Psoas muscle (tissue), 8 donors: ENCODE measurements at places on chromosomes 3 and 15. TPM values are rescaled to one million over a fixed set of nuclear protein-coding genes. Genes with fewer than 3 reads are reported as not detected.

The CLDN16 gene
- not detected for polyA plus RNA-seq

The LDHAL6B gene
- polyA plus RNA-seq: not detected

The NOX5 gene
- 0.03 TPM for polyA plus RNA-seq

The FEZF2 gene
- polyA plus RNA-seq: not detected

The SNTN gene
- polyA plus RNA-seq: not detected

The B3GNT5 gene
- polyA plus RNA-seq: 12.1 TPM

The NANOGP8 gene
- not detected for polyA plus RNA-seq

The FBLN2 gene
- polyA plus RNA-seq: 16.1 TPM

The CKMT1B gene
- polyA plus RNA-seq: 0.10 TPM

GRCh38 chr15:63284335-63284734 is 6.9 kb downstream of the APH1B start:
- H3K4me3 ChIP-seq: no peak overlapping the region
- H3K36me3 ChIP-seq: peaks cover 34% of the 10 kb centered on the region
- no peaks in the 10 kb centered on the region for H3K4me1 ChIP-seq
- no peaks in the 10 kb centered on the region for H3K27me3 ChIP-seq
- H3K27ac ChIP-seq: no peak overlapping the region

DNA sequence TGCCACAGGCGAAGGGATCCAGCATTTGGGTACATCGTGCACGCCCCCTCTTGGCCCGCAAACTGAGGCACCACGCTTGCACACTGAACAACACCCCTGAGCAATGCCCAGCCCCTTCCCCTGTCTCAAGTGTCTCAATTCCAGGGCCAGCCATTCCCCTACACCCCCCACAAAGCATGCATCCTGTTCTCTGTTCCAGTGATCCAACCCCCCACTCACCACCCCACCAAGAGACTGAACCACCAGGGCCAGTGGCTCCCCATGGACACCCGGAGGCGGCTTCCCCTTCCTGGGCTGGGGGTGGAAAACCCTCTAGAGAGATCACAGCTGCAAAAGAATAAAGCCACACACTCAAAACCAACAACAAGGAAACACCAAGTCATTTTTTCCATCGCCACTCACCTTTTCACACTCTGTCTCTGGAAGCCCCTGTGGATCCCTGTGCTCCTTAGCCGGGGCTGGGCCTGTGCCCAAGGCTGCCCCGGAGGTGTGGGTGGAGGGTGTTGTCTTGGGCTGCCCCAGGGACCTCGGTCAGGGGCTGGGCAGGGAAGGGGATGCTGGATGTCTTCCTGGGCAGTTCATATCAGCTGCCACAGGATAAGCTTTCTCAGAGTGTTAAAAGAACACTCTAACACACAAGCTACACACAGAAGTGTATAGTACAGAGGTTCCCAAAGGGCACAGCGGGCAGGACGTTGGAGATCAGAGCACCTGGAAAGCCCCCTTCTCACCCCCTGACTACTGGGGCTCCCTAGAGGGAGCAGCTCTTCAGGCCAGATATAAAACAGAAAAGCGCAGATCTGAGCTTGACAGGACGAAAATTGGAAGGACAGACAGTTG is 92.5 kb downstream of the CHSY1 start:
- no peaks in the 10 kb centered on the region for H3K27me3 ChIP-seq
- no peak for DNase-seq
- no peaks in the 10 kb centered on the region for H3K36me3 ChIP-seq
- peaks cover 11% of the 10 kb centered on the region for H3K4me1 ChIP-seq
- no peak overlapping the region for H3K4me3 ChIP-seq

DNA sequence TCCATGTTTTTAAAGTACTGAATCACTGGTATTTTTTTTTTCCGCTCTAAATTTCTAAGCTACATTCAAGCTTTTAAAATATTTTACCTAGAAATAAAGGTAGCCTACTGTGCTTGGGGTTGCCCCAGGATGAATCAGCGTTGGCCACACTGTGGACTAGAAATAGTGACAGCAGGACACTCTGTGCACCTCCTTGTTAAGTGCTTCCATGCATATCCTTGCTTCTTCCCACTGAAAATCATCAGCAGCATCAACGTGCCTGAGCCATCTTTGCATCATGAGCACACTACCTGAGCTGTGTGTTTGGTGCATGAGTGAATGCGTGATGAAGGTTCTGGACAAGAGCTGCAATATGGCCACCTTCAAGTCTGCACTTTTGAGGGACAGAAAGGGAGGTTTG is 142.0 kb upstream of the SLC2A2 start:
- no peak for DNase-seq
- H3K36me3 ChIP-seq: no peaks in the 10 kb centered on the region
- H3K4me1 ChIP-seq: no peaks in the 10 kb centered on the region
- H3K4me3 ChIP-seq: no peak overlapping the region

GRCh38 chr3:115695090-115695489 is 71.8 kb downstream of the GAP43 start:
- no peaks in the 10 kb centered on the region for H3K36me3 ChIP-seq
- H3K4me1 ChIP-seq: no peaks in the 10 kb centered on the region
- no peak for DNase-seq
- H3K27me3 ChIP-seq: no peaks in the 10 kb centered on the region
- no peak overlapping the region for H3K27ac ChIP-seq
- no peak overlapping the region for H3K4me3 ChIP-seq

- H3K27ac ChIP-seq: no peak overlapping the region
- no peak overlapping the region for H3K4me3 ChIP-seq
- DNase-seq: no peak
- H3K27me3 ChIP-seq: no peaks in the 10 kb centered on the region
- no peaks in the 10 kb centered on the region for H3K4me1 ChIP-seq
These were observed 489.1 kb upstream of the CFAP20DC start for GRCh38 chr3:59538753-59539432.

GRCh38 chr3:63296249-63296648 is 18.1 kb downstream of the SYNPR start:
- no peak for DNase-seq
- no peak overlapping the region for H3K4me3 ChIP-seq
- H3K27ac ChIP-seq: no peak overlapping the region
- H3K36me3 ChIP-seq: no peaks in the 10 kb centered on the region

- H3K36me3 ChIP-seq: no peaks in the 10 kb centered on the region
- no peak overlapping the region for H3K4me3 ChIP-seq
- no peak for DNase-seq
- H3K4me1 ChIP-seq: no peaks in the 10 kb centered on the region
- H3K27ac ChIP-seq: no peak overlapping the region
These were observed 61.7 kb downstream of the SCN11A start for GRCh38 chr3:38989917-38990510.

DNA sequence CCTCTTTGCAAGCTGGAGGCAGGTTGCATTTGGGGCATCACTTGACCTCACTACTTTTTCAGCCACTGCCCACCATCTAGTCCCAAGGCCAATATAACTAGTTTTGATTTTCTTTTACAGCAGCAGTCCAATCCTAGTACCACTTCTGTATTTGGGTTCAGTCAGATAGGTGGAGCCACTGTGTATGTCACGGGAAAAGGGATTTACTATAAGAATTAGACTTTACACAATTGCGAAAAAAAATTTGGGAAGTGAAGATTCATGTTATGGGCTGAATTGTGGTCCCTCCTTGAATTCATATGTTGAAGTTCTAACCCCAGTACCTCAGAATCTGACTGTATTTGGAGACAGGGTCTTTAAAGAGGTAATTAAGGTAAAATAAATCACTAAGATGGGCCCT is 37.4 kb upstream of the NMNAT3 start:
- no peak overlapping the region for H3K27ac ChIP-seq
- DNase-seq: no peak
- H3K4me1 ChIP-seq: no peaks in the 10 kb centered on the region
- no peaks in the 10 kb centered on the region for H3K36me3 ChIP-seq

GRCh38 chr3:70110066-70110465 is 110.5 kb downstream of the SAMMSON start:
- H3K4me3 ChIP-seq: no peak overlapping the region
- H3K36me3 ChIP-seq: no peaks in the 10 kb centered on the region
- no peak for DNase-seq

DNA sequence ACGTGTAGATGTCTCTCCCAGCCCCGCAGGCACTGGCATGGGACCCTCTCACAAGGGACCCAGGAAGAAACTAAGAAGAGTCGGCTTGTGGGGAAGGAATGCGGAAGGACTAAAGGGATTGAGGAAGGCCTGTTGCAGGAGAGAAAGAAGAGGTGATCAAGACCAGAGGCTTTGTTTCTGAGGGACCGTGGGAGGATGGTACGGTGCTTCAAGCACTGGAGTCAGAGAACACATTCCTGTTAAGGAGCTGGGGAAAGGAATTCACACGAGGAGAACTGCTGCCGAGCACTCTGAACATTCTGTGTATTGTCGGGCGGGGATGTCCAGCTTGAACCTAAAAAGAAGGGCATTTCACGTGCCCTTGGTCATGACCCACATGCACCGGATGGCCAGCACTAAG is 91.4 kb downstream of the TAMM41 start:
- H3K4me1 ChIP-seq: no peaks in the 10 kb centered on the region
- H3K4me3 ChIP-seq: no peak overlapping the region
- no peak overlapping the region for H3K27ac ChIP-seq
- H3K27me3 ChIP-seq: no peaks in the 10 kb centered on the region

DNA sequence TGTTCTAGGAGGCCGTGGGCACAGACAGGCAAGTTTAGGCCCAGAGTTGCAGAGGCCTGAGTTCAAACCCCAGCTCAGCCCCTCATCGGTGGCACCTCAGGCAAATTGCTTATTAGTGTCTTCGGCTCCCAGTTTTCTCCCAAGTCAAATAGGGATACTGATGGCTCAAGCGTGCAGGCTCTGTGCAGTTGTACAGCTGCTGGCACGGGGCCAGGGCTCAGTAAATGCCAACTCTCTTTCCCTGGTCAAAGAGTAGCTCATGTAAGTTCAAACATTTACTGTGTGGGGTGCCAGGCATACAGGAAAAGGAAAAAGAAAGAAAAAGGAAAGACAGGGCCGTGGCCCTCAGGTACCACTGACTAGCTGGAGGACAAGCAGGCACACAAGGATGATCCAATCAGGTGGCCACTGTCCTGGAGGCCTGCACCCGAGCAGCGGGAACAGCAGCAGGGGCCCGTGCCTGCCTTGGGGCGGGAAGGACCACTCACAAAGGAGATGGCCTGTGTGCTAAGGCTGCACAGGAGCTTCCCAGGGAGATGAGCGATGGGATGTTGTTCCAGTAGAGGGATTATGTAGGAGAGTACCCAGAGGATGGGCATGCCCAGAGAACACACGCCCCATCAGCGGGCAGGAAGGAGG is 70.8 kb downstream of the TBC1D2B start:
- no peak overlapping the region for H3K4me3 ChIP-seq
- peaks cover 57% of the 10 kb centered on the region for H3K4me1 ChIP-seq
- no peaks in the 10 kb centered on the region for H3K27me3 ChIP-seq
- peak; percentile 71 for DNase-seq
- H3K36me3 ChIP-seq: no peaks in the 10 kb centered on the region

DNA sequence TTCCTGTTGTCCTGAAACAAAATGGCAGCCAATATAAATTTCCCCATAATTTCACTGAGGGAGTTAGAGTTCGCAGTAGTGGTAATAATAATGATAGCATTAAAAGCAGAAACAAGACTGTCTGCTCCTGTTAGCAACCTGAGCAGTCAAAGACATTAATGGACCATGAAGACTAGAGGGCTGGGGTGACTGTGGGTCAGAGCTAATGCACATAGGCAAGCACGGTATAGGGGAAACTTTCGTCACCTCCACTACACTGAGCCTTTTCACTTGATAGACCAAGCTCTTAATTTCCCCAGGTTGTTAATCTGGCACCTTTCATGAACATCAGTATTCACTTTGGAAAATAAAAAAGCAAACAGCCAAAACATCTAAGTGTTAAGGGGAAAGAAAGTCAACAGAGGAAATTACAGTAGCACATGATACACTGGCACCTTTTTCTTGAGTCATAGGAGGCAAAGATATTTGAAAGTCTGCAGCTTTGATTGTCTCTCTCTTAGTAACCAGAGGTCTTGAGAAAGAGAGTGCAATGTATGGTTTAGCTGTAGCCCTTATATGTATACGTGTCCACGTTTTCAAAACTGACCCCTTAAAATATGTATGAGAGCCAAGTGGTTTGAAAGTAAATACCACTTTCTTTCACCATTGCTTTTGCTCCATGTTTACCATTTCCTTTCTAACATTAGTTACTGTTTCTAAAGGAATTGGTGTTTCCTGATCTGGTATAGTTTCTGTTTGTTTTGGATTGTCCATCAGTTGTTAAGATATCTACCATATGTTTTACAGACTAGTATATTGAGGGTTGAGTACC is 104.8 kb downstream of the FILIP1L start:
- H3K27me3 ChIP-seq: no peaks in the 10 kb centered on the region
- DNase-seq: no peak
- H3K27ac ChIP-seq: peak overlapping the region; percentile 38
- no peak overlapping the region for H3K4me3 ChIP-seq
- H3K4me1 ChIP-seq: peaks cover 54% of the 10 kb centered on the region

DNA sequence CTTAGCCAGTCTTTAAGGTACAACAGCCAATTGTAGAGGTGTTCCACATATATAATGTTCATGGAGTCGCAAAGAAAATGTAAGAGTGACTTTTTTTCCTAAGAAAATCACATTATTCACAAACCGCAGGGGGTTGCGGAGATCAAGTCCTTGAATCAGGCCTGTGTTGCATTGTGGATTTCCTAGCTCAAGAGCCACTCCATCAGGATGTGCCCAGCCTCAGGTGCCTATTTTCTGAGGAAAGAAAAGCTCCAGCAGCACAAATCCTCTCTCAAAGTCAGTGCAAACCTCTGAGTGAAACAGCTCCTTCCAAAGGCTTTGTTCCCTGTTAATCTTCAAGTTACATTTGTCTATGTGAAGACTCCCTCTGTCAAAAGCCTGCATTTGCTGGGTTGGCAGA is 349.4 kb downstream of the CLSTN2 start:
- no peak for DNase-seq
- peaks cover 3% of the 10 kb centered on the region for H3K4me1 ChIP-seq
- no peak overlapping the region for H3K27ac ChIP-seq

GRCh38 chr15:81950841-81951414 is 94.9 kb downstream of the MEX3B start:
- no peaks in the 10 kb centered on the region for H3K4me1 ChIP-seq
- no peak overlapping the region for H3K4me3 ChIP-seq
- no peaks in the 10 kb centered on the region for H3K36me3 ChIP-seq
- H3K27ac ChIP-seq: no peak overlapping the region
- DNase-seq: no peak
- no peaks in the 10 kb centered on the region for H3K27me3 ChIP-seq

GRCh38 chr3:52394751-52395502 is 50.0 kb downstream of the SEMA3G start:
- no peaks in the 10 kb centered on the region for H3K27me3 ChIP-seq
- H3K27ac ChIP-seq: no peak overlapping the region
- no peaks in the 10 kb centered on the region for H3K36me3 ChIP-seq
- H3K4me3 ChIP-seq: no peak overlapping the region

GRCh38 chr15:65980824-65981456 is 111.6 kb downstream of the RAB11A start:
- peaks cover 48% of the 10 kb centered on the region for H3K27me3 ChIP-seq
- no peak overlapping the region for H3K4me3 ChIP-seq
- H3K27ac ChIP-seq: no peak overlapping the region
- DNase-seq: peak; percentile 28
- no peaks in the 10 kb centered on the region for H3K36me3 ChIP-seq

GRCh38 chr3:186189492-186189891 is 80.6 kb upstream of the ETV5 start:
- H3K4me3 ChIP-seq: no peak overlapping the region
- DNase-seq: no peak
- H3K27me3 ChIP-seq: no peaks in the 10 kb centered on the region
- no peaks in the 10 kb centered on the region for H3K4me1 ChIP-seq
- no peak overlapping the region for H3K27ac ChIP-seq

- H3K27me3 ChIP-seq: no peaks in the 10 kb centered on the region
- no peak for DNase-seq
- H3K4me3 ChIP-seq: no peak overlapping the region
- H3K27ac ChIP-seq: no peak overlapping the region
These were observed 129.0 kb downstream of the CHSY1 start for GRCh38 chr15:101122806-101123205.

- DNase-seq: no peak
- H3K4me3 ChIP-seq: no peak overlapping the region
- no peaks in the 10 kb centered on the region for H3K36me3 ChIP-seq
- no peaks in the 10 kb centered on the region for H3K27me3 ChIP-seq
- H3K4me1 ChIP-seq: no peaks in the 10 kb centered on the region
These were observed 165.1 kb upstream of the COL8A1 start for GRCh38 chr3:99473321-99473751.
